ENCODE measurements at places on chromosomes 1 and 21.

DNA sequence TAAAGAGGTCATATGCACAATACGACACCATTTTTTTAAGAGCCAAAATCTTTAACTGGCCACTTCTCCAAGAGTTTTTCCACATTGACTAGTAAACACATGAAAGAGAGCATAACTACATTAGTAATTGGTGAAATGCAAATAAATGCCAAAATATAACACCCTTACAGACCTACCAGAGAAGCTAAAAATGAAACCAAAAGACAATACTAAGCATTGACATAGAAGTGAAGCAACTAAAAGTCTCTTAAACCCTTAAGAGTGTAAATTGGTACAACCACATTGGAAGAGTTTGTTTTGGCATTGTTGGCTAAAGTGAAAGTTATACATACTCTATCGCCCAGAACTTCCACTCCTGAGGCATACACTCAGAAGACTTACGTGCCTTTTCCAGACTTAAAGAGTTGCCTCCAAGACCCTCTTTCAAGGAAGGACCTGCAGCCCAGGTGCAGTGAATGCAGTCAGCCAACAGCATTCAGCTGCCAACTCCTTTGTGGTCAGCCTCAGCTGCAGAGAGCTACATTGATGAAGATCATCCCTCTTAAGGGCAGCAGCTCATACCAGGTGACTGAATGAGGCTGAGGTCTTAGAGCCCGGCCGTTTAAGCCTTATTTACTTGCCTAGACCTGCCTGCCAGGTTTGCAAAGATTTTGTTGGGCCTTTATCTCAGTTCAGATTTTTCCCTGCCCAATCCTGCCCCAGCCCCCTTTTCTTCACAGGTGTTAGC lies 839.1 kb upstream of the ADGRL2 start:
- DNase-seq = no peak

GRCh38 chr1:45380125-45380524 lies 39.9 kb upstream of the MUTYH start:
- DNase-seq = no peak

- DNase-seq = no peak
Measured at GRCh38 chr21:32807717-32808380, 36.3 kb upstream of the PAXBP1 start.

- no peak for DNase-seq
Measured at GRCh38 chr1:207832796-207833195, 78.1 kb downstream of the CD34 start.

GRCh38 chr1:232707142-232707541 lies 77.2 kb upstream of the SIPA1L2 start:
- no peak for DNase-seq

DNA sequence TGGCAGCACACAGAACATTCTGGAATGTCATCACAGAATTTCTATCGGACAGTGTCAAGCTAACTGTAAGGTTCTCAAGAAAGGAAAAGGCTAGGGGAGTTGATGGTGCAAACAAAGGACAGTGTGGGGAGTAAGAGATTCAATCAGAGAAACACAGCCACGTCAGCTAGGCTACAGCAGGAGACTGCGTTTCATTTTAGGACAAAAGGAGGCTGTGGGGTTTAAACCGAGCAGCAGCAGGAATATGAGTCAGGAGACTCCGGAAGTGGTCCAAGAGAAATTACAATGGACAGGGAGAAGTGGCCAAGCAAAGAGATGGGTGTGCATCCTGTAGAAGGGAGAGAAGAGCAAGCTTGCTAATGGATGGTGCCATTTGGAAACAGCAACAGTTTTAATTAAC lies 37.4 kb upstream of the C1orf198 start:
- no peak for DNase-seq

GRCh38 chr1:181097242-181097641 lies 8.7 kb downstream of the IER5 start:
- DNase-seq = no peak

GRCh38 chr1:5142389-5142788 lies 488.0 kb downstream of the AJAP1 start:
- no peak for DNase-seq

GRCh38 chr1:238177351-238177750 lies 286.6 kb upstream of the ZP4 start:
- DNase-seq = no peak

- DNase-seq = no peak
Measured at GRCh38 chr1:117537291-117537920, 68.4 kb upstream of the TENT5C start.

Data from stimulated activated CD4-positive, alpha-beta T cell treated with anti-CD3 and anti-CD28 coated beads, Interleukin-4, amount 100 ng/mL, for 24 hours (primary cell).